ENCODE measurements at places on chromosomes 16 and 17.

GRCh38 chr16:22092143-22092933, at the start of gene VWA3A:
Gene VWA3A (plus strand): TSS chr16:22092541. CDS start chr16:22092638, 97 bp downstream.
- no peak for DNase-seq

GRCh38 chr17:71188811-71189492, 931.9 kb upstream of the SOX9 start:
- no peak for DNase-seq

DNA sequence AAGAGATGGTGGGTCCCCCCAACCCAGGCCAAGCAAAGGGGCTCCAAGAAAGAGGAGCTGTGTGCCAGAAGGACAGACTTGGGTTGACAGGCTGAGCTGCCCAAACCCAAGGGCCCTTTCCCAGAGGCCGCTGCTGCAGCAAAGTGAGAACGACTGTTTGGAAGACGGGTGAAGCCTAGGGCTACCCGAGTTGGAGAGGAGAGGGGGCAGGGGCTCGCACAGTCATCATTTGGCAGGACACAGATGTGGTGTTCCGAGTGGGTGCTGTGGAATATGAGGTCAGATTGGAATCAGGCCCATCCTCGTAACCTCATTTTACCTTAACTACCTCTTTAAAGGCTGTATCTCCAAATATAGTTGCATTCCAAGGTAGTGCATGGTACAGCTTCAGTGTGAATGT, 5.3 kb upstream of the MFAP4 start:
- DNase-seq: no peak

DNA sequence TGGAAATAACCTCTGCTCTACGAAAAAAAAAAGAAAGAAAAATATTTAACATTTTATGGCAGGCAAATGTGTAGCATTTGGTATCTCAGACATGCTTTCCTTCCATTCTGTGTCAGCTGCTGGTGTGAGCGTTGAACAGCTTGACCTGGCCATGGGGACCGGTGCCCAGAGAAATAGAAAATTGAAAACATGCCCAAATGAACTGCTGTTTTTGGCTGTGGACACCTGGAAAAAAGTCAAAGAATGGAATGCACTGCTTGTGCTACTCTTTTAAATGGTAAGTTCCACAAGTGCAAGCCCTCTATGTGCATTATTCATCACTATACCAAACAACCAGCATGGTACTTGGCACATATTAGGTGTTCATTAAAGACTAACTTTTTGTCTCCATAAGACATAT, 127.2 kb downstream of the CDH8 start:
- no peak for DNase-seq

- no peak for DNase-seq
These were observed 4.8 kb downstream of the SRCIN1 start for GRCh38 chr17:38600906-38601305.

- DNase-seq: no peak
These were observed 64.3 kb downstream of the IGF2BP1 start for GRCh38 chr17:49061524-49061943.

GRCh38 chr16:57133886-57134285, 41.5 kb downstream of the CPNE2 start:
- DNase-seq: no peak

DNA sequence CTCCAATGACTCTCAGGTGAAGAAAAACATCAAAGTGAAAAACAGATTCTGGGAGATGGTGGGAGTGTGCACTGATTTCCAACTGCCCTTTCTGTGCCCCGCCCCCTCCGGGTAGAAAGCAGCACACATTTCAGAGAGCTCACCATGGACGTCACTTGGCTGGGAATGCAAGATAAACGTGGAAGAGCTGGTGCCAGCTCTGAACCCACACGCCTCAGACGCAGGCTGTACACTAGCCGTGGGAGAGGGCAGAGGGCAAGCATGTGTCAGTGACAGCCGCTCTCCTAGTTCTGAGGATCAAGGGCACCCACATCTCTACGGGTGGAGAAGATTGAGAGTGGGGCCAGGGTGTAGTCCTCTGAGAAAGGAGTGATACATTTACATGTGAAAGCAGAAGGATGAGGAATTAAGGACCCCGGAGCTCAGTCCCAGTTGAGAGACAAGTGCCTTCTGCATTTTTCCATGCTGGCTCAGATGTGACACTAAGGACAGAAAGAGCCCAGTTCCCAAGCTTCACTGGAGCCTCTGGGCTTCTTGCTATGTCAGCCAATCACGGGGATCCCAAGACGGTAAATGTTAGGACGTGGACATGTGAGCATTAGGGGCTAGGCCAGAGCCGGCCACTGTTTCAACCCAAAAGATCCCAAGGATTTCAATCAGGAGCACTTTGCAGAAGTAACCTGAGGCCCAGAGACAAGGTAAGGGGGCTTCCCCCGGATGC, 101.3 kb downstream of the ZFHX3 start:
- no peak for DNase-seq

GRCh38 chr17:65064452-65065019, 8.0 kb upstream of the GNA13 start:
- DNase-seq: peak; percentile 71

- no peak for DNase-seq
These were observed 191.0 kb downstream of the TANC2 start for GRCh38 chr17:63156986-63157385.

DNA sequence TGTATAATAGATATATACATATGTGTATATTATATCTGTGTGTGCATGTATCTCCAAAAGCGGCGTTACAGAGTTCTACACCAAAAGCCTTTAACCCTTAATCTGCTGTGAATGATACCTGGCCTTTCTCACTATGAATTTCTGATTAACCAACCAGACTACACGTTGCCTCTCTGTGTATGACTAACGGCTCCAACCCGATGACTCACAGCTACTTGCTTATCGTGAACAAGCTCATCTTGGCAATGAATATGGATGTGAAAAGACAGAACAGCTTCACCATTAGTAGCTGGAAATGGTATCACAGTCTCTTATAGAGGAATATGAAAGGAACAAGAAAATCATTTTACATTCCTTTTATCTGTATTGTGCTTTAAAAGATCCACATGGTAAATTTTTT, 23.8 kb upstream of the ARHGAP44 start:
- no peak for DNase-seq

DNA sequence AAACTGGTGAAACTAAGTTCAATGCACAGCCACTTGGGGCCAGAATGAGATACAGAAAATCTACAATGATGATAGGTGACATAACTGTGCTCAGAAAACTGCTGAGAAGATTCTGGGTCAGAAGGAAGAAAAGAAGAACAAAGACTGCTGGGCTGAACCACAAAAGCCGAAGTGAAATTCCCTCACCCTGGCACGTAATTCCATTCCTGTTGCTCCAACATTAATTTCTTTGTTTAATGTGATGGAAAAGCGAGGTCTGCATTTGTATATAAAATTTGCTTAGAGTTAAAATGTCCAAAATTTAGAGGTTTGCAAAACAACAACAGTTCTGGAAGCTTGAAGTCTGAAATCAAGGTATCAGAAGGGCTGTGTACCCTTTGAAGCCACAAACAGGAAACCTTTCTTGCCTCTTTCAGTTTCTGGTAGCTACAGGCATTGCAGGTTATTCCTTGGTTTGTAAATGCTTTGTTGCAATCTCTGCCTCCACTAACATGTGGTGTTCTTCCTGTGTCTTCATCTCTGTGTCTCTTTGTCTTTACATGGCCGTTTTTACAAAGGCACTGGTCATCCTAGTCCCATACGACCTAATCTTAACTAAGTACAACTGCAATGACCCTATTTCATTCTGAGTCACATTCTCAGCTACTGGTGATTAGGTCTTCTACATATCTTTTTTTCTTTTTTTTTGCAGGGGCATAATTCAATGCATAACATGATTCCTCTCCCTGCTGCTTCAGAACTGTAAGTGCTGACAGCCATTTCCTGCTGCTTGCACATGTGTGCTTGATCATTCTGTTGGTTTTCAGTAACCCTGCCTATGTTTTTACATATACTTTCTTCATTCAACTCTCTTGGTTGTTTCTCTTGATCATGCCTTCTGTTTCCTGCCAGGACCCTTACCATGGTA, 603.0 kb upstream of the CDH8 start:
- no peak for DNase-seq

DNA sequence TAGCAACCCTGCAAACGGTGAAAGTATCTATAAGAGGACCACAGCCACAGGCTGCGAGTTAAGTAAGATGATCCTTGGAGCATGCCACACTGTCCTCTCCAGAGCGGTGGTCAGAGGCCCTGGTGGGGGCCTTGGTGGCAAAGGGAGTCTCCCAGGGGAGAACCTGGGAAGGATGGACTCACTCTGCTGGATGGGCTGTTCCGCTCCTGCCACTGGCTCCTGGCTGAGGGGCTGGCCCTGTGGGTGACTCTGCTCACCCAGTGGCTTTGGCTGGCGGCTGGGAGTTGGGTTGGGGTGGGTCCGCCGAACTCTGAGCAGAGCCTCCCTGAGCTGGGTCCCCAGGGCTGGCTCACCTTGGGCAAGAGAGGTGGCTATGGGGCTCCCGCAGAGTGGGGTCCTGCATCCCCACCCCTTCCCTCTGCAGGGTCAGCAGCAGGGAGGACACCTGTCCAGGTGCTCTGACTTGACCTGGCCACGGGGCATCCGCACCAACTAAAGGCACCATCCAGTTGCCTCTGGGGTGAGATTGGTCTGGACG, 7.3 kb downstream of the CDK5R1 start:
- no peak for DNase-seq

DNA sequence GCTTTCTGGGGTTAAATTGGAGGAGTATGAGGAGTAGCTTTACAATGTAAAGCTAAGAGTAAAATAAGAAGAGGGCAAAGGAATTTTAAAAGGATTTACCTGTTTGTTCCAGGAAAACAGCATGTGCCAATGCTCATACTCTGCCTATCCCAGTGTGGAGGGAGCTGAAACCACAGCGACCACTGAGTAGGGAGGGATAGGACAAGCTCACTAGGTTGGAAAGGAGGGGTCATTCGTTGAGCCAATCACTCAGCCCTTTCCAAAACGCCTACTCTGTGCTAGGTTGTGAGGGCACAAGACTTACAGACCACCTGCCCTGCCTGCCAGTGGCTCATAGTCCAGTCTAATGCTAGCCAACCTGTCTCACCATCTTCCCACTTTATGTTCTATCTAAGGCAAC, 1.1 kb upstream of the DNAJC7 start:
- no peak for DNase-seq
